Endodermal cell (in vitro differentiated cells): ENCODE measurements at places on chromosomes 16 and 17. TPM values are rescaled to one million over a fixed set of nuclear protein-coding genes. Genes with fewer than 3 reads are reported as not detected.

GRCh38 chr16:13176711-13177110 lies 275.3 kb downstream of the SHISA9 start:
- DNase-seq, result peak; percentile 36

Gene TMEM238L
- total RNA-seq, result not detected in 2 replicates

GRCh38 chr17:80892019-80892855 lies 99.4 kb upstream of the CHMP6 start:
- no peak for DNase-seq

DNA sequence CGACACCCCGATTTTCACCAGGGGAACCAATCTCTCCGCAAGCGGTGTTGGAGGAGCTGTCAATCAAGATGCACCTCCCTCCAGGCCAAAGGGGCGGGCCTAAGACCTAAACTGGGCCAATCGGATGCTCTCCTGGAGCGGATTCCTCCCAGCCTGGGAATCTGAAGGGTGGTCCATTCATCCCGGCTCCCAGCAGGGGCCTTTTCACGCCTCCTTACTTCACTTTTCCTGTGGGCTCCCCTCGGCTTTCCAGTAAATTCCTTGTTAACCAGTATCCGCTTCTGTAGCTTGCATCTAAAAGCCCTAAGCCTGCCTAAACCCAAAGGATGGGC lies 17.1 kb downstream of the C16orf74 start:
- peak; percentile 97 for DNase-seq

Gene CACNG3
- total RNA-seq, result not detected in 2 replicates

DNA sequence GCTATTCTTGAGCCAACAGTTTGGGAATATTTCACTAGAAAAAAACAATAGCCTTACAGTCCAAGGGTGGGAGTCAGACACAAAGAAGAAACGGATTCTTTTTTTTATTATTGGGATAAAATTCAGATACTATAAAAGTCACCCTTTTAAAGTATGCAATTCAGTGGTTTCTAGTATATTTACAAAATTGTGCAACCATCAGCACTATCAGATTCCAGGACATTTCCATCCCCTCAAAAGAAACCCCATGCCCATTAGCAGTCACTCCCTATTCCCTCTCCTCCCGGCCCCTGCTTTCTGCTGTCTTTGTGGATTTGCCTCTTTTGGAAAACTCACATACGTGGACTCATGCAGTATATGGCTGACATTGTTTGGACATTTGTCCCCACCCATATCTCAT lies 134.4 kb downstream of the C16orf95 start:
- no peak for DNase-seq

DNA sequence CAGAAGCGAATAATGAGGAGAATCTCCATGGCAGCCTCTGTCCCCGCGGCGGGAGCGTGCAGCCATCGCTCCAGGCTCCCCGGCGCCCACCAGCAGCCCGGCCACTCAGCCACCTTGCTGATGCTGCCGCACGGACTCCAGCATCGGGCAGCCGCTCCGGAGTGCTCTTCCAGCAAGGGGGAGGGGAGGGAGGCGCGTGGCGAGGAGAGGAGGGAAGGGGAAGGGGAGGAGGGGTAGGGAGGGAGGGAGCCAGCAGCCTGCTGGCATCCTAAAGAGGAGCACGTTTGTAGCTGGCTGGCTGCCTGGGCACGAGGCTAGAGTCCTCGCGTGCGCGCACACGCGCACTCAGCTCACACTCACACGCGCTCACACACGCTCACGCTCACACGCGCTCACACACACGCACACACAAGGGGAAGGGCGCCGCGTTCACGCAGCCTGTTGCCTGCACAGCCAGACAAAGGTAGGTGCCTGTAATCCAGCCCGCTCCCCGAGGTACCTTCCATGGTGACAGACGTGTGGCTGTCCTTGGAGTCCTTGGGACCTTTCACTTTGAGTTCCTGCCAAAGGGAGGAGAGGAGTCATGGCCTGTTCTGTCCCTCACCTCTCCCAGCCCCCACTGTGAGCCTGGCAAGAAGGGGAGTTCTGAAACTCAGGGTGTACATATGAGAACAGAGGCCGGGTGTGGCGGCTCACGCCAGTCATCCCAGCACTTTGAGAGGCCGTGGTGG lies 82.1 kb downstream of the TIMM22 start:
- DNase-seq, result peak; percentile 75

Gene PLD2
- 69.2 and 75.2 TPM in 2 replicates for total RNA-seq

GRCh38 chr17:67270416-67270815 lies 25.4 kb upstream of the HELZ start:
- no peak for DNase-seq
